Forelimb muscle (tissue), 1 donor: ENCODE measurements at places on chromosomes 11 and 22. TPM values are rescaled to one million over a fixed set of nuclear protein-coding genes. Genes with fewer than 3 reads are reported as not detected.

CBLIF gene
- polyA plus RNA-seq, result not detected

- DNase-seq, result no peak
These were observed 412.5 kb downstream of the FAM181B start for GRCh38 chr11:82321206-82321605.

DNA sequence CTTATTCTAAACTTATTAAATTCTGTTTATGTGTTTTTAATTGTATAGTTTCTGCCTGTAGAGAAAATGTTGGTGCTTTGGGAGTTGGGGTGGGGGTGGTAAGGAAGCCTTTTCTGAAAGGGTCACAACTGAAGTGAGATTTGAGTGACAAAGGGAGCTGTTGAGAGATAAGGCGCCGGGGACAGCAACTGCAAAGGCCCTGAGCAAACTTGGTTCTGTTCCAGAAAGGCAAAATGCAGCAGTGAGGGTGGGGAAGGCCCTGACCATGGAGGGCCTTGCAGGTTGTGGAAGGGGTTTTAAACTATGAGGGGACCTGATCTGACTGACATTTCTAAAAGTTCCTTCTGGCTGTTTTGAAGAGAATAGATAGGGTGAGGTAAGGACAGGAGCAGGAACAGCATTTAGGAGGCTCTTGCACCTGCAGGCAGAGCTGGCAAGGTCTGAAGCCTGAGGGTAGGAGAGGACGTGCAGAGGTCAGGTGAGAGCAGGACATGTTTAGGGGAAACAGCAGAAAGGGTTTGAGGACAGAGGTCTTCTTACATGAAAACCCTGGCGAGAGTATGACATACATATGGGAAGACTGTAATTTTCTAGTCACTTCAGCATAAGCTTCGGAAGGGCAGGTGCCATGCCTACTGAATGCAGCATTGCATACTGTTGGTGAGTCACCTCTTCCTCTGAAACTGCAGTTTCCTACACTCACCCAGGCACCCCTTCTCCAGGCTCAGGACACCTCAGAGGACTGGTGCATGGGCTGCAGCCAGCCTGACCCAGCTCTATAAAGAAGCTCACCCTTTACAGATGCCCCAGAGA is 190.7 kb downstream of the SNX19 start:
- no peak for DNase-seq

DNA sequence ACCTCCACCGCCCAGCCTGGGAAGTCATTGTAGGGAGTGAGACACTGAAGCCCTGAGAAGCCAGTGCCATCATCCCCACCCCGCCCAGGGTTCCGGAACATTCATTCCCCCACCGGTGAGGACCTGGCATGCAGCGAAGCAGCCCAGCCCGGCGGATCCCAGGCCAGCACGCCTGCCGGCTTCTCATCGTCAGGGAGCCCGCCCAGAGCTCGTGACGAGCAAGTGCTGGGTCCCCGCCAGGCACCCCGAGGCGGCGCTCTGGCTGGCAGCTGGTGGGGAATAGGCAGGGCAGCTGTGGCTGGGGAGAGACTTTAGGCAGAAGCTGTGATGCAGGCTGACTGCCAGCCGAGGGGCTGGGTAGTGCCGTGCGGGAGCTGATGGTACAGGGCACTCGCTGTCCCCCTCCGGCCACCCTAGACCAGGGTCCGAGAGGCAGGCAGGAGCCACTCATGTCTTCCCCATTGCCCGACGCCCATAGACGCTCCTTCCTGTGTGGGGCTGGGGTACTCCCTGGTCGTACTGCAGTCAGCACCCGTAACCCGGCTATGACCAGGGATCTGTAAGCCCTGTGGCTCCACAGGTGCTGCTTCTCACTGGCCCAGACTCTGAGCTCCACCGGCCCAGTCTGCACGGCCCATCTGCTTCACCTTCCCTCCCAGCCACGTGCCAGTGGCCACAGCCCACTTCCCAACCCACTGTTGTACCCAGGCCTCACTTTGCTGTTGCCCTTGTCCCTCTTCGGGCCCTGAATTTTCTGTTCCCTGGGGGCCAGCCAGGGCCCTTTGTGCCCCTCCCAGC is 24.5 kb upstream of the CABP7 start:
- DNase-seq, result no peak

- no peak for DNase-seq
These were observed 171.8 kb downstream of the IGLL1 start for GRCh38 chr22:23408321-23408720.

DNA sequence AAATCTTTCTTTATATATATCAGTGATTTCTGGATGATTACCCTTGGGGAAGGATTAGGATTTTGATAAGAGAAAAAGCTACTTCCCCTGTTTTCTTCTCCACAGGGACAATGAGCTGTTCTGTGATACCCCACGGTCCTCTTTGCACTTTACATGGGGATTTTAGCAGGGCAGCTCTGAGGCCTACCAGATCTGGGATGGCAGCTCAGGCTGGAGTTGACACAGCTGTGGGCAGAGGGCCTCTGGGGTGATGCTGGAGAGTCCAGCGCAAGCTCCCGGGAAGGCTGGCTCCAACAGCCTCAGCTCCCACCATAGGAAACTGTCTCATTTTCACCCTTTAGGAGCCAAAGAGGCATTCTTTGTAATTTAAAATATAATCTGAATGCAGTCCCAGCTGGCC is 383.8 kb upstream of the NARS2 start:
- DNase-seq, result no peak

GRCh38 chr22:35742342-35743100 is 24.8 kb downstream of the APOL5 start:
- DNase-seq, result no peak

SLC22A6 gene
- not detected for polyA plus RNA-seq

DNA sequence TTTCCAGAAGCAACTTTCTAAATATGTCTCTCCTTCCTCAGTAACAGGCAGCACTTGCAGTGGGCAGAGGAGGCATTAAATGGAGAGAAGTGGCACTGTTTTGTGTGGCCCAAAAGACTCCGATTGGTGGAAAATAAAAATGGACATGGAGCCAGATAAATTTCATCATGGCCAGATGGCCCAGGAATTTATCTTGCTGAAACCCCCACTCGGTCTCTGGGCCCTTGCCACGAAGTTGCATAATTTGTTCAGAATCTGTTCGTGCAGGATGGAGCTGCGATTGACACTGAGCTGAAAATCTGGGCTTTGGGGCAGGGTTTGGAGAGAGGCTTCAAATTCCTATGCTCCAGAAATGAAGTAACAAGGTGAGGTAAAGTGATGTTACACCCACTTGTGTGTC is 65.5 kb downstream of the C11orf91 start:
- DNase-seq, result no peak

GRCh38 chr11:67406420-67406968 is 2.6 kb downstream of the TBC1D10C start:
- DNase-seq, result no peak

DNA sequence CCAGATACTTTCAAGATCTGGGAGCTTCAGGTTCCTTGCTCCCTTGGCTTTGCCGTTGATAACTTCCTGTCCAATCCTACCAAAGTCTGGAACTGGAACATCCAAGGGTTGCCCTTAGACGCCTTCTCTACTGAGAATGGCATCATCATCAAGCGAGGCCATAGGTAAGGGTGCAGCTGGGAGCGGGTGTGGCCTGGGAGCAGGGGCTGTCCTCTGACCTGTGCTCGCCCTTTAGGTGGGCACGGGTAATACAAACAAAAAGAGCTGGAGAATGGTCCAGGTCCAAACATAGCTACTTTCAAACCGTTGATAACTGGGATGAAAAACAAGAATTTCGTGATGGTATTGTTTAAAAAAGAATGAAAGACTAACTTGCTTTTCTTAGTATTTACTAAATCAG is 25.0 kb downstream of the CASP12 start:
- no peak for DNase-seq

GRCh38 chr11:103961010-103961409 is 75.4 kb upstream of the DDI1 start:
- no peak for DNase-seq

DNA sequence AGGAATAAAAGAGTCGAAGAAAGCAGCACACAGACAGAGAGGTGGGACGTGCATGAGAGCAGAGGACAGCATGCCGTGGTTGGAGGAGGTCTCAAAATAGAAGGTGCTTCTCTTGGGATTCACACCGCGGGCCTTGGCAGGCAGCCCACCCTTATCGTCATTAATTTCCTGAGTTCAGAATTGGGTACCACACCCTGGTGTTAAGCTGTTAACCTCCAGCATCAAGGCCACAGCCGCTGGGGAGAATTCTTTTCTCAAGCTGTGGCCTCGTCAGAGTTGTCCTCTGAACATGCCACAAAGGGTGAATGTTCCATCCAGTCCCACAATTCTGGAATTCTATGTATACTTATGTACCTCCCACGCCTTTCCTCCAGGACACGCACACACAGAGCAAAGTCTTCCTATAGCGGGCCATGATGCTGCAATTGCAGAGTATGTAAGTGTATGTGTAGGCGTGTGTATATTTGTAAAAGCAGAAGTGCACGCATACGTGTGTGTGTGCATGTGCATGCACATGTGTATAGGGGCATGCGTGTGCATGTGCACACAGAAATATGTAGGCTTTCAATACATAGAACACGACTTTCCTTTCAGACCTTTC is 39.0 kb downstream of the ADAMTS8 start:
- DNase-seq, result no peak

- no peak for DNase-seq
These were observed 40.6 kb downstream of the OR4D9 start for GRCh38 chr11:59551659-59552521.

GRCh38 chr11:134644476-134645456 is 232.7 kb upstream of the B3GAT1 start:
- no peak for DNase-seq

DNA sequence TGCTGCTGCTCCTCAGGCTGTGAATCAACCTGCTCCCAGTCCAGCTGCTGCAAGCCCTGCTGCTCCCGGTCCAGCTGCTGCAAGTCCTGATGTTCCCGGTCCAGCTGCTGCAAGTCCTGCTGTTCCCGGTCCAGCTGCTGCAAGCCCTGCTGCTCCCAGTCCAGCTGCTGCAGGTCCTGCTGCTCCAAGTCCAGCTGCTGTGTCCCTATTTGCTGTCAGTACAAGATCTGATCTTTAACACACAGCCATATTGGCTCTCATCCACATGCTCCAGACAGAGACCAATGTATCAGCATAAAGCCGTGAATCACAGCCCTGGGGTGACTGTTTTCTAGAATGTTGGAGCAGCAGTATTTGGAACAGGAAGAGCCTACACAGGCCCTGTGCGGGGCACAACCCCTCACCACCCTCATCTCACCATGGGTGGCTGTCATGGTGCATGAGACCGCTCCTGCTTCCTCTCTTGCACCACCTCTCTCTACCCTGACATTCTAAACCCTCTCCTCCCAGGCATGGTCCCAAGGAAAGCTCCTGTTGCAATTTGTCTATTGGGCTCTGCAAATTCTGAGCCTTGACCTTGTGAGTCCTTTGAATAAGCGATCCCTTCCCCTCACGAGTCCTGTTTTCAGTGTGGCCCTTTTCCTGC is 3.5 kb downstream of the KRTAP5-10 start:
- peak; percentile 13 for DNase-seq

DNA sequence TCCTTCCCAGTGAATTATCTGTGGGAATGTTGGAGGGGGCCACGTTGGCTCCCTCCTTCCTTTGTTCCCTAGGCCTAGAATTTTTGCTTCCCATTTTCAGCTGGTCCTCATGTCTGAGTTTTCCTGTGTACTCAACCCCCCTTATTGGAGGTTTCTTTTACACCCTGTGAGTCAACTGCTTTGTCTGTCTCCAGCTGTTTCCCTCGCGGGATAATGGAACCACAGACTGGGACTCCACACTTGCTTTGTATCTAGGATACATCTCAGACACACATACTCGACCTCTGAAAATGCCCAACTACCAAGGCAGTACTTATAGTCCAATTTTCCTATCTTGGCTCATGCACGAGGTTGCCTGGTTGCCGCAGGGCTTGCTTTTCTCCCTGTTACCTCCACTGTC is 352.7 kb upstream of the MPPED2 start:
- no peak for DNase-seq

DNA sequence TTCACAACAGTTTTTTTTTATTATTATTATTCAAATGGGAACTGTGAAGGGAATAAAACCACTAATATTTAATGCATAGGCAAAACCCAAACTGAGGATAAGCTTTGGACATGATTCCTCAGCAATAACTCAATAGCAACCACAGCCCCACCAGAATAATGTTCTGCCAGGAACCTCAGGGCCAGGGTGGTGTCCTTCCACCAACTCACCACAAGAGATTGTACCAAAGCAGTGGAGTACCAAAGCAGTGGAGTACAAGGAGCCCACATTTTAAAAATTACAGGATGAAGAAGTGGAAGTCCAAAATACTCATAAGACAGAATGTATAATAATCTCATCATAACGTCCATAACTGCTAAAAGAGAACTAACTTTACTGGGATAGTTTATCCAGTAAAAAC is 32.5 kb upstream of the FZD4 start:
- no peak for DNase-seq

- no peak for DNase-seq
These were observed 2.3 kb upstream of the SMPD1 start for GRCh38 chr11:6387811-6388599.

ATL3 gene
- polyA plus RNA-seq, result 13.6 TPM

GRCh38 chr11:102495161-102496042 is 35.1 kb downstream of the MMP7 start:
- peak; percentile 64 for DNase-seq

SSTR3 gene
- not detected for polyA plus RNA-seq

DNA sequence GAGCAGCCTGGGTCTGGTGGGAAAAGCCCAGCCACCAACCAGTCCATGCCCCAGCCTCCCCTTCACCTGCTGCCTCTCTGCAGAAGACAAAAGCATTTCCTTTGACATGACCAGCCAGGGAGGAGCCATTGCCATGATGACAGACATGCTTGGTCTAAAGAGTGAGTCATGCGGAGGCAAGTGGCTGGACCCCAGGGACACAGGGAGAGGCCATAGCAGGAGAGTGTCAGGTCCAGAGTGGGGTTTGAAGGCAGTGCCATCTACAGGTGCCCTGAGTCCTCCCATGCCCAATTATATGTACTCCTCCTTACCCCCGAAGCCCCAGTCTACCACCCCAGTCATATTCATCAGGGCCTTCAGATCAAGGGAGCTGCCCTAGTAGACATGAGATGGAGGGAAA is 67.4 kb downstream of the SCN3B start:
- no peak for DNase-seq

DNA sequence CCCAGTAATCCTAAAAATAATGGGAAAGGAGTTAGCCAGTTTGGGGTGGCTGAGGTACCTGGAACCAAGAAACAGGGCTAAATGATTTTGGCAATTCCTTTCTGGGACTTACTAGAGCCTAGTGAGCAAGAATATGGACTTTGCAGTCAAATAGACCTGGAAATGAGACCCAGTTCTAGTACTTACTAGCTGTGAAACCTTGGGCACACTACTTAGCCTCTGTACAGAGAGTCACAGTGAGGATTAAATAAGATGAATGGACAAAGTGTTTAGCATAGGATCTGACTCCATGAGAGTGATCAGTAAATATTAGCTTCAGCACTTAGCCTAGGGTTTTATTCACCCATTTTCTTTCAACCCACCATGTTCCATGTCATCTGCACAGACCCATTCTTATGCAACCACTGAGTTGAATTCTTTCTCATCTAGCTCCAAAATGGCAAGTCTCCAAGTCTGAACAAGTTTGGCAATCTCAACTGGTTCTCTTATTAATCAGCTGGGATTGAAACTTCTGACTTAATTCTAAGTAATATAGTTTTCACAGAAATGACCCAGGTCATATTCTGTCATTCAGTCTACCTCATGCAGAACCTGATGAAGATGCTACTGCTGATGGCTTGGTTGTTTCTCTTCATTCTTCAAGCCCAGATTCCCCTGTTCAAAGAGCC is 15.0 kb upstream of the SORL1 start:
- DNase-seq, result no peak

GRCh38 chr11:67463680-67464410 is 5.2 kb downstream of the TMEM134 start:
- DNase-seq, result no peak

GRCh38 chr11:78132475-78132874 is 7.0 kb downstream of the ALG8 start:
- no peak for DNase-seq
